ENCODE measurements at places on chromosomes 16 and 17. TPM values are rescaled to one million over a fixed set of nuclear protein-coding genes. Genes with fewer than 3 reads are reported as not detected.

- H3K4me3 ChIP-seq, result no peak overlapping the region
- H3K27ac ChIP-seq, result no peak overlapping the region
- no peaks in the 10 kb centered on the region for H3K36me3 ChIP-seq
- no peak for DNase-seq
Observed at GRCh38 chr17:78365561-78366108, 5.8 kb upstream of the SOCS3 start.

GRCh38 chr17:82291582-82292250 lies 18.2 kb upstream of the CSNK1D start:
- no peaks in the 10 kb centered on the region for H3K27me3 ChIP-seq
- H3K4me3 ChIP-seq, result peak overlapping the region; percentile 79
- no peak for DNase-seq
- peak overlapping the region; percentile 39 for H3K27ac ChIP-seq
- peaks cover 16% of the 10 kb centered on the region for H3K4me1 ChIP-seq
- no peaks in the 10 kb centered on the region for H3K36me3 ChIP-seq

DNA sequence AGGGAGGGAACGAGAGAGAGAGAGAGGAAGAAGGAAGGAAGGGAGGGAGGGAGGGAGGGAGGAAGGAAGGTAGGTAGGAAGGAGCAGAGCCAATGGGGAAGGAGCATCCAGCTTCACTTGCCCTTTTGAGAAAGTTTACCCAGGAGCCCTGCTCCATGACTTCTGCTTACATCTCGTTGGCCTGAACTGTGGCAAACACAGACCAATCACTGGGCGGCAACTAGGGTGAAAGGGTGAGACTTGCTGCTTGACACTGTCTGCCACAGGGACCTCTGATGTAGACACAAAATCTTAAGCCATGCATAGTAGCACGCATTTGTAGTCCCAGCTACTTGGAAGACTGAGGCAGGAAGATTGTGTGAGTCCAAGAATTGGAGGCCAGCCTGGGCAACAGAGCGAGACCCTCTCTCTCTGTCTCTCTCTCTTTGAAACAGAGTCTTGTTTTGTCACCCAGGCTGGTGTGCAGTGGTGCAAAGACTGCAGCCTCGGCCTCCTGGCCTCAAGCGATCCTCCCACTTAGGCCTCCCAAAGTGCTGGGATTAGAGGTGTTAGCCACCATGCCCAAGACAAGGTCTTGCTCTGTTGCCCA lies 19.5 kb upstream of the TUBG2 start:
- H3K27ac ChIP-seq, result no peak overlapping the region
- H3K4me1 ChIP-seq, result peaks cover 5% of the 10 kb centered on the region
- H3K4me3 ChIP-seq, result no peak overlapping the region
- no peak for DNase-seq
- H3K27me3 ChIP-seq, result peaks cover 13% of the 10 kb centered on the region

- H3K36me3 ChIP-seq, result no peaks in the 10 kb centered on the region
- DNase-seq, result no peak
- H3K4me3 ChIP-seq, result peak overlapping the region; percentile 53
- no peaks in the 10 kb centered on the region for H3K27me3 ChIP-seq
- H3K4me1 ChIP-seq, result peaks cover 9% of the 10 kb centered on the region
Observed at GRCh38 chr17:45171338-45172231, 9.9 kb downstream of the HEXIM2 start.

- H3K27me3 ChIP-seq, result no peaks in the 10 kb centered on the region
- no peaks in the 10 kb centered on the region for H3K4me1 ChIP-seq
- H3K27ac ChIP-seq, result no peak overlapping the region
- peaks cover 3% of the 10 kb centered on the region for H3K36me3 ChIP-seq
- no peak for DNase-seq
- no peak overlapping the region for H3K4me3 ChIP-seq
Observed at GRCh38 chr17:46756081-46756735, 62.3 kb downstream of the WNT3 start.

DNA sequence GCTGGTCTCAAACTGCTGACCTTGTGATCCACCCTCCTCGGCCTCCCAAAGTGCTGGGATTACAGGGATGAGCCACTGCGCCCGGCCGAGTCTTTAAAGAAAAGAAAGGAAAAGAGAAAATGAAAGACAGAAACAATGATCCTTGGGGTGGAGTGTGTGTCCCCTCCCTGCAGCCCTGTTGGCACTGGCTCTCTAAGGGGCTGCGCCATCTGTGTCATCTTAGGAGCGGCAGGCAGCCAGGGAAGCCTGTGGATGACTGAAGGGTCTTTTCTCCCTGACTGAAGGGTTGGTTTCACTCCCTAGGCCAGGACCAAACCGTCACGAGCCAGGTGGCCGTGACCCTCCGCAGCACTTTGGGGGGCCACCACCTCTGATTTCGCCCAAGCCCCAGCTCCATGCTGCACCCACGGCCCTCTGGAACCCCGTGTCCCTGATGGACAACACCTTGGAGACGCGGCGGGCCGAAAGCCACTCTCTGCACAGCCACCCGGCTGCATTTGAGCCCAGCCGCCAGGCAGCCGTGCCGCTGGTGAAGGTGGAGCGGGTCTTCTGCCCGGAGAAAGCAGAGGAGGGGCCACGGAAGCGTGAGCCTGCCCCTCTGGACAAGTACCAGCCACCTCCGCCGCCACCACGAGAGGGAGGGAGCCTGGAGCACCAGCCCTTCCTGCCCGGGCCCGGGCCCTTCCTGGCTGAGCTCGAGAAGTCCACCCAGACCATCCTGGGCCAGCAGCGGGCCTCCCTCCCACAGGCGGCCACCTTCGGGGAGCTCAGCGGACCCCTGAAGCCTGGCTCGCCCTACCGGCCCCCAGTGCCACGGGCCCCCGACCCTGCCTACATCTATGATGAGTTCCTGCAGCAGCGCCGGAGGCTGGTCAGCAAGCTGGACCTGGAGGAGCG lies 27.7 kb downstream of the GINS2 start:
- DNase-seq, result no peak
- peaks cover 4% of the 10 kb centered on the region for H3K36me3 ChIP-seq
- H3K27me3 ChIP-seq, result no peaks in the 10 kb centered on the region
- peaks cover 3% of the 10 kb centered on the region for H3K4me1 ChIP-seq

DNA sequence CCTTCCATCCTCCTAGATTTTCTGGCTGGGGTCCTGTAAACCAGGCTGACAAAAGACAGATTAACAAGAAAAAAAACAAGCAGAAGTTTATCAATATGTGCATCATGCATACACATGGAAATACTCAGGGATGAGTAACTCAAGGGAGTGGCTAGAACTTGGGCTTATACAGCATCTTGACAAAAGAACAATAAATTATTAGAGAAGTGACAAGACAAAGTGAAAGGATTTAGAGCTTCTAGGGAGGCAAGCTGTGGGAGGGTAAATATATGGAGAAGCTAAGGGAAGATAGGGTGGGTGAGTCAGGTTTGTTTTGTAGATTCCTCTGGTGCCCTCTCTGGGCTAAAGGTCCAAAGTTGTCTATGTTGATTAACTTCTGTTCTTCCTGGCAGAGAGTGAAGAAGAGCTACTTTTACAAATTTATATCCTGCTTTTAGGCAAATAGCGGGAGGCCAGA lies 48.0 kb upstream of the NDRG4 start:
- peaks cover 2% of the 10 kb centered on the region for H3K4me1 ChIP-seq
- no peaks in the 10 kb centered on the region for H3K36me3 ChIP-seq
- H3K27ac ChIP-seq, result no peak overlapping the region

GRCh38 chr16:19660432-19660831 lies 57.6 kb downstream of the KNOP1 start:
- DNase-seq, result no peak
- H3K36me3 ChIP-seq, result peaks cover 17% of the 10 kb centered on the region
- H3K4me3 ChIP-seq, result no peak overlapping the region
- H3K4me1 ChIP-seq, result no peaks in the 10 kb centered on the region
- H3K27ac ChIP-seq, result no peak overlapping the region

- peaks cover 4% of the 10 kb centered on the region for H3K4me1 ChIP-seq
- DNase-seq, result no peak
- no peak overlapping the region for H3K27ac ChIP-seq
- H3K36me3 ChIP-seq, result no peaks in the 10 kb centered on the region
- H3K4me3 ChIP-seq, result no peak overlapping the region
Observed at GRCh38 chr17:78492116-78492799, 84.9 kb downstream of the DNAH17 start.

- no peaks in the 10 kb centered on the region for H3K27me3 ChIP-seq
- no peak for DNase-seq
- H3K27ac ChIP-seq, result peak overlapping the region; percentile 94
- H3K4me1 ChIP-seq, result peaks cover 41% of the 10 kb centered on the region
- H3K4me3 ChIP-seq, result peak overlapping the region; percentile 88
- H3K36me3 ChIP-seq, result no peaks in the 10 kb centered on the region
Observed at GRCh38 chr16:81005610-81006161, 999 bp downstream of the CMC2 start.

DNA sequence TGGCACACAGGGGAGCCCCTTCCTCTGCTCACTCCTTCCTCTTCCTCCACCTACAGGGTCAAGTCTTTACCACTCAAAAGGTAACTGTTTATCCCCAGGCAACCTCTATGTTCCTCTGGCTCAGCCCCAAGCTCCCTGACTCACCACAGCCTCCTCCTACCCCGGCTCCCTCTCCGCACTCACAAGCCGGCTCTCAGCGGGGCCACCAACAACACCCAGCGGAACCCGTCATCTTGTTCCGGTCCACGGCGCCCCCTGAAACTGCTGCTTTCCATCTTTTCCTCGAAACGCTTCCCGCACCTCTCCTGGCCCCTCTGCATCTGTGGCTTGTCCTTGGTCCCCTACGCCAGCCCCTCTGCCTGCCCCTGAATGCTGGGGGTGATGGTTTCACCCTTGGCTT lies 58.4 kb downstream of the NXN start:
- H3K36me3 ChIP-seq, result peaks cover 8% of the 10 kb centered on the region
- no peak overlapping the region for H3K27ac ChIP-seq
- H3K4me1 ChIP-seq, result peaks cover 7% of the 10 kb centered on the region

DNA sequence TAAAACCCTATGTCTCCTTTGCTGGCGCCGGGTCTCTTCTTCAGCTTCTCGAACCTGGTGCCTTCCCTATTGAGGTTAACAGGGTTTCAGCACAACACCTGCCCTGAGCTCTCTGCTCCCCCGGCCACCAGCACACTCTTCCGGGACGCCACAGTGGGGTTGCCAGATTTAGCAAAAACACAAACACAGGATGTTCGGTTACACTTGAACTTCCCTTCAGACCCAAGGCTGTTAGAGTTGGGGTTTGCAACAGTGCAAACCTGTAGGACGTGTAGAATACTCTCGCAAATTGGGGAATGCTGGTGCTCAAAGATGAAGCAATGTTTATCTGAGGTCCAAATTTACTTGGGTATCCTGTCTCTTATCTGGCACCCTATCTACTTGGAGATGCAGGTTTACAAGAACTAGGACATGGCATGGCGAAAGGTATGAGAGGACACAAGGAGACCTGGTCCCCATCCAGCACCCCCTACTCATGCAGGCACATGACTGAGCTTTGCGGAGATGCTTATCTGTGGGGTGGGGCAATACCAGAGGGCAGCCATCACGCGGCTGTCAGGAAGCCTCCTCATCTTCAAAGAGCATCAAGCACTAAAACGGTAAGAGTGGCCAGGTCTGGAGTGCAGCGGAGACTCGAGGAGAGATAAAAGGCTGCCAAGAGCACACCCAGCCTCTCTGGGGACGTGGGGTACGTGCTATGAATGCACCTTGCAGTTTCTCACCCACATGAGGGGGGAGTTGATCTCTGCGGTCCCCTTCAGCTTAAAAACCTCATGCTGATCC lies 52.8 kb downstream of the SDK2 start:
- DNase-seq, result no peak
- H3K27me3 ChIP-seq, result no peaks in the 10 kb centered on the region
- H3K4me3 ChIP-seq, result peak overlapping the region; percentile 87
- H3K36me3 ChIP-seq, result no peaks in the 10 kb centered on the region

FOXO3B gene
- total RNA-seq, result 4.6 TPM

All from T-helper 17 cell (primary cell).